ENCODE measurements at places on chromosomes 2 and 18.

DNA sequence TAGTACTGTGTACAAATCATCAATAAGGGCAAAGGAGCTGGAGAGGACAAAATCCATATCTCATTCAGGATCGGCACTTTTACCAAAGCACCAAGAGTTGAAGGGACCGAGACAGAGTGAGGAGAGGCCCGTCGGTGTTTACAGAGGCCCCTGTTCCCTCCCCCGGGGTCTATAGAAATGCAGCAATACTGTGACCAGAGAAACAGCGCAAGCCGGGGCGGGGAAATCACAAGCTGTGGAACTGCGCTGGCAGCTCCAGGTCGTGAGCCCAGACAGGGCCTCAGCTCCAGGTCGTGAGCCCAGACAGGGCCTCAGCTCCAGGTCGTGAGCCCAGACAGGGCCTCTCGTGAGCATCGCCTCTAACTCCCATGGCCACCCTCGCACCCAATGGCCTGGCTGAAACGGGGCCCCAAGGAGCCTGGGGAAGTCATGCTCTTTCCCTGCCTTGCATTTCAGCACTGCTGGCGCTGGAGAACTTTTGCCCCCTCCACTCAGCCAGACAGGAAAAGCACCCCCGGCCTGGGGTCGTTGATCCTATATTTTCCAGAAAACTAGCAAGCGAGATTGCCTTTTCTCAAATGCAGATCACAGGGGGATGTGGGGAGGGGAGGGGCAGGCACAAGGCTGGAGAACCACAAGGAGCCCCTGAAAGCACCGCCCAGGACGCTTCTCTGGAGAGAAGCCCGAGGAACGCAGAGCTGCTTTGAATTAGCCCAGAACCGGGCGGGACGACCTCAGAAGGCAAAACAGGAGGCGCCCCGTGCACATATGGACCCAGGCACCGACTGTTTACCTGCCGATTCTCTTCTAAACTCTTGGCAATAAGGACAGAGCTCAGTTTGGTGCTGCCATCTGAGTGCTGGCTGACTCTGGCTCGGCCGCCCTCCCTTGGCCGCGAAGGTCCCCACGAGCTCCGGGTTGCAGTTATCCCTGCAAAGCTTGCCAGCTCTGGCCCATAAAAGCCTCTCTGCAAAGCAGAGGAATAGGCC, 223.7 kb downstream of the ACKR3 start:
- DNase-seq: no peak

GRCh38 chr2:191847764-191848163, 876 bp upstream of the CAVIN2 start:
- DNase-seq: no peak

DNA sequence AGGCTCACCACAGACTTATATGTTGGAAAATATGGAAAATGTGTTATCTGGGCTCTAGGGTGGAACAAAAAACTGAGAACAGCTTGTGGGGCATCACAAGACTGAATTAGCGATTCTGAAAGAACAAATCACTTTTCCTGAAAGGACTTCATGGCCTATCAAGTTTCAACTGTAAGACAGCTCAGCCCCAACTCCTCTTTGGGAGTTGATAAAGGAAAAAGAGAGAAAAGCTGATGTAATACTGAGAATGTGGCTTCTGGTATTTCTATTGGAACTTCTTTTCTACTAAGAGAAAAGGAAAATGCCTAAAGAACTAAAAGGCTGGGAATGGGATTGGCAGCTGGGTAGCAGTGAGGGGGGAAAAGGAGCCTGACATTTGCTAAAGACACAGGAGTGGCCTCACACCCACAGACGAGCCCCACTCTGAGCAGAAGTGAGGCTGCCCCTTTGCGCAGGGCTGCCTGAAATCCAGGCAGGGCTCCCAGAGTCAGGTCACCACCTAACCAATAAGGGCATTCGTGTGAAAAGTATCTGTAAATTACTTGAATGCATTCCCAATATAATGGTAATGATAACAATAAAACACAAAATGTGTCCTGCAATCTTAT, 75.6 kb downstream of the LRP2 start:
- DNase-seq: no peak

- no peak for DNase-seq
Measured at GRCh38 chr2:42754021-42754775, 9.7 kb downstream of the OXER1 start.

DNA sequence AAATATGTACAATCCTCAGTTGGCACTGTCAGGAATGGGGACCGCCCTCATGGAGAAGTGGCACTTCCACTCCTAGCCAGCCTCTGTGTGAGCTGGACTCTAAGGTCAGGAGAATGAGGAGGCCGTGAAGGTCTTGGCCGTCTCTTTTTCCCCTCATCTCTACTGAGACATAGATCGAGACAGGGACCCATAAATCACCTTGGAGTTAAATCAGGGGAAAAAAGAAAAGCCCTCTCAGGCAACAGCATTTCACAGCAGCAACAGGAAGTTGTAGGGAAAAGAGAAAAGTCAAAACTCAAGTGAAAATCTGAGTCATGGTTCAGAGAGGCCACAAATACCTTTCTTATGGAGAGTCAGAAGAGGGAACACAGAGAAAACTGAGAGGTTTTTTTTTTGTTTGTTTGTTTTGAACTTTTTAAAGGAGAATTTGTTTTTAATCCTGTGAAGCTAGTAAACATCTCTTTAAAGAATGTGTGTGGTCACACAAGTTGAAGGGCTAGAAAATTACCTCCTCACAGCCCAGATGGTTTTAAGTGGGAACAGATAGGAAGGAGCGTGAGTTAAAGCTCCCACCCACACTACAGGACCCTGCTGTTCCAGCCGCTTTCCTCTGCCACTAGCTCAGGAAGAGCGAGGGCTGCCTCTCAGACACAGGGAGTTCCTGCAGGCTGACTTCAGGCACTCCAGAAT, 30.6 kb upstream of the CYP1B1 start:
- no peak for DNase-seq

DNA sequence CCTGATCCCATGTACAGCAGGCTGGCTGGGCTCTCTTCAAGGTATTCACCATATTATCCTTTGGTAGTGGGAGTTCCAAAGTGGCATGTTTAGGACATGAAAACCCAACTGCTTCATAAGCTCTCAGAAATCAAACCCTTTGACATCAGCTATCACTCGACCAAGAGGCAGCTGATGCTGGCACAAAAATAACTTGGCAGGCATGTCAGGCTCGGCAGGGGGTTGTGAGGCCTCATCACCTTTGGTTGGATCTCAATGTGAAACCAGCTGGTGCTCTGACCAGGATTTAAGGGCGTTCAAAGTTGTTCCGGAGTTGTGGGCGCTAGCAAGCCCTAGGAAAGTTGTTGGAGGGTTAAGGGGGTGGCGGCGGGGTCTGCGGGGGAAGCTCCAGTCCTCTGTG, 171.9 kb downstream of the FHOD3 start:
- DNase-seq: no peak

DNA sequence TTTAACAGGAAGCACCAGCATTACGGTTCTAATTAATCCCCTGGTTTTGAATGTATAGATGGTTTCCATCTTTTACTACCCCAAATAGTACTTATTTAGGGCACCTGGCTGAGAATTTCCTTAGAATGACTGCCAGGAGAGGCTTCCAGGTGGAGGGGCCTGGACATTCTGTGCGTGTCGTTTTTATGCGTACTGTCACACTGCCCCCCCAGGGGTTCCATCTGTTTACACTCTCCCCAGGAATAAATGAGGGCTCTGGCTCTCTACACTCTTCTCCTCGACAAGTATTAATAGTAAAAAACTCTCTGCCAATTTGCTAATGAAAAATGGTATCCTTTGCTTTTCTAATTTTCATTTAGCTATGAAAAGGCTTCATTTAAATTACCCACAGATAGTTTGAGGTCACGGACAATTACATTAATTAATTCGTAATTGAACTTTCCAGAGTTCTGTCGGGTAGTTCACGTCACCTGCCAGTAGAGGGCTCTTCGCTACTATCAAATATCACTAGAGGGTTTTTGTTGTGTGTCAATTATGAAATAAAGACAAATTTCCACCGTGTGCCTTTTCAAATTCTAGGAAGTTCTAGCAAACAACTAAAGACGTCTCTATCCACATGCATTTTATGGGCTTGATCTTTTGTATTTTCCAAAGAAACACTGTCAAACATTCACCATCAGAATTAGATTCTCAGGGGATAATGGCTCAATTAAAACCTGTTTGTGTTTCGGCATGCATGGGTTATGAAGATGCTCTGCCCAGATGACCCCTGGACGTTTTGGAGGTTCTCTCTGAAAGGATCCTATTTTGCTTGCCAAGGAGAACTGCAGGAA, 88.8 kb upstream of the ASB18 start:
- DNase-seq: no peak

DNA sequence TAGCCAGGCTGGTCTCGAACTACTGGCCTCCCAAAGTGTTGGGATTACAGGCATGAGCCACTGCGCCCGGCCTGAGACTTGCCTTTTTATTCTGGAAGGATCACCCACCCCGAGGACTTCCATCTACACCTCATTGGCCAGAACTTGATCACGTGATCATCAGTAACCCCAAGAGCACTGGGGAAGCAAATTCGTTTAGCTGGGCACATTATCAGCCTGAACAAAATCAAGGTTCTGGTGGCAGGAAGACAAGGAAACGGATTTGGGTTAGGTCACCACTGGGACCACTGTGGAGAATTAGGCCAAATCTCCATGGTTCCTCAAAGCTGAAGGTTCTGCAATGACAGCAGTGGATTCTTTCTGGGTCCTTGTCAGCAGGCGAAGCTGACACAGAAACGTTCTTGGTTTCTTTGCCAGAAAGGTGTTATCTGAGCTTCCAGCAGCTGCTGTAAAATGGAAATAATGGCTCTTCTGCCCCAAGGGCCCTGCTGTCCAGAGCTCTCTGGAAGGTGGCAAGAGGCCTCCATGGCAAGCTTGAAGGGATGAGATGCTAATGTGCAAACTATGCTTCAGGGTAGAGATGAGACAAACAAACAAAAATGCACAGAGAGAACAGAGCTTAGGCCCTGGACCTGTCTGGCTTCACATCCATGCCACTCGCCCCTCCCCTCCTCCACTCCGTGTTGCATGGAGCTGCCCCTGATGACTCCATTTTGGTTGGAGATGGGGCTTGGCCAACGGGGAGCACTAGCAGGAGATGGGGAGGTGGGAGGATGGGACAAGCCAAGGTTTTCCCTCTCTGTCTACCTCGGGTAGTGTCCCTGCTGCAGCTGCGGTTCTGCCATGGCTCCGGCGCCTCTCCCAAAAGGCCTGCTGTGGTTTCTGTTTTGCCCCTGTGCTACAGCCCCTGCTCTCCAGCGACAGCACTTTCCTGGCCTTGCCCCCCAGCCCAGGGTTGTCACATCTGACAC, 28.4 kb downstream of the TMEM177 start:
- DNase-seq: no peak

- no peak for DNase-seq
Measured at GRCh38 chr2:218125095-218125494, 733 bp upstream of the CXCR2 start.
